ENCODE measurements at places on chromosomes 4 and X. TPM values are rescaled to one million over a fixed set of nuclear protein-coding genes. Genes with fewer than 3 reads are reported as not detected.

DNA sequence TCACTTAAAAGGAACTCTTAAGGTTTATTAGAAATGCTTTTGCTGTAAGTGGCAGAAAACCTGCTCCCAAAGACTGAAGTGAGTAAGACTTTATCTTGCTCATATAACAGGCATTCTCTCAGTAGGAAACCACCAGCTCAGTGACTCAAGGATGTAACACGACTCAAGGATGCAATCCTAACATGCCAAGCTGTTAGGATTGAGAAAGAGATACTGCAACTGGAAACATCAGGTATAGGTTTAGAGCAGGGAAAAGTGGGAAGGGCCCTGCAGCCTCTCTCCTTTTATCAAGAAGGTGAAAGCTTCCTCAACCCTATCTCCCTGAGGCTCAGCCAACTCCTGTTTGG, 11.9 kb upstream of the SLC9A7 start:
- DNase-seq, result no peak

GRCh38 chr4:137609718-137610430, 77.6 kb upstream of the PCDH18 start:
- no peak for DNase-seq

DNA sequence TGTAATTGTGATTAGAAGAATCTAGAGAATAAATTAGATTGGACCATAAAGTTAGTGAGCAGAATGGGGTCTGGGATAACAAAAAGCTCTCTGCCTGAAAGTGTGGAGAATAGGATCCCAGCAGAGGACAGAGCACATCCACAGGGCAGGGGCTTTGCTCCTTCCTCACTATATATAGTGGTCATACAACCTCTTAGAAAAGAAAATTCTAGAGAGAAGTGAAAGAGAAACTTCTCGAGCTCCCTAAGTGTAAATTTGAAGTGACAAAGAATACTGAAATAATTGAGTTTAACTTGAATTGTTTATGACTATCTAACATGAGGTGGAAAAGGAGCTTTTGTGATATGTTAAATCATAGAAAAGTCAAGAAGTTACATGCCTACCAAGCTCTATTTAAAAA, 14.9 kb downstream of the ADAM29 start:
- DNase-seq, result no peak

The GAGE12H gene
- total RNA-seq, result not detected

- no peak for DNase-seq
These were observed 1061.8 kb downstream of the PCDH19 start for GRCh38 chrX:99348256-99348655.

The SERTM2 gene
- total RNA-seq, result not detected

GRCh38 chr4:97627750-97628149, 515.5 kb downstream of the STPG2 start:
- no peak for DNase-seq

GRCh38 chrX:96771486-96771885, 86.8 kb downstream of the DIAPH2 start:
- DNase-seq, result no peak

DNA sequence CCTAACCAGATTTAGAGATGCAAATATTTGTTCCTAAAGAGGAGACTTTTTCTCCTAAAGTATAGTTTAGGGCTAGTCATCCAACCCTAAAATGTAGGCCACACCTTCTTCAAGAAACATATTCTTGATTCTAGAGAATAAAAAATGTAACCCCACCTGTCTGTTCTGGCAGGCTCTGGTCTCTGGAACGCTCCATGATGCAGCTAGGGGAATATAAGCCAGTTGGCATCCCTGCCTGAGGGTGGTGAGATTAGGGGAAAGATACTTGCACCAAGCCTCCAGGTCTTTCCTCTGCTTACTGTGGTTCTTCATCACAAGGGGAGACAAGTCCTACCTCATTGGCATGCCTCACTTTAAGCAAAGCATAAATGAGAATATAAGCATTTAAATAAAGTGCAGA, 21.2 kb upstream of the TBC1D9 start:
- DNase-seq, result no peak

- no peak for DNase-seq
These were observed 363.2 kb downstream of the IL15 start for GRCh38 chr4:141999446-142000143.

- DNase-seq, result no peak
These were observed 837.3 kb downstream of the PCDH7 start for GRCh38 chr4:31557437-31557836.

DNA sequence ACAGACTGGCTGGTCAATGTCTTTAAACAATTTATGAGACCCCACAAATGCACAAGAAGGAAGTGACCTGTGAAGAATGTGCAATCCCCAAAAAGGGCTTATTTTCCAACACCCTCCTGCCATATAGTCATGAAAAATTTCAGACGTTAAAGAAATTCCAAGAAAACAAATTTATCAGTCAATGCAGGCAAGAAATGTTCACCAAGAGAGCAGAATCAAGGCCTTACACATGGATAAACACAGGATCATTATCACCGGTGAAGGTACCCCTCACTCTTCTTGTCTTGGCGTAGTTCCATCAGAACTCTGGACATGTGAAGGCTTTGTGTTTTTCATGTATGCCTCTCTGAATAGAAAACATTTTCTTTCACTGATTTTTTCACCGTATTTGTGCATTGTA, 186.7 kb upstream of the GALNTL6 start:
- no peak for DNase-seq

- no peak for DNase-seq
These were observed 1.5 kb upstream of the COMMD8 start for GRCh38 chr4:47465004-47465403.

DNA sequence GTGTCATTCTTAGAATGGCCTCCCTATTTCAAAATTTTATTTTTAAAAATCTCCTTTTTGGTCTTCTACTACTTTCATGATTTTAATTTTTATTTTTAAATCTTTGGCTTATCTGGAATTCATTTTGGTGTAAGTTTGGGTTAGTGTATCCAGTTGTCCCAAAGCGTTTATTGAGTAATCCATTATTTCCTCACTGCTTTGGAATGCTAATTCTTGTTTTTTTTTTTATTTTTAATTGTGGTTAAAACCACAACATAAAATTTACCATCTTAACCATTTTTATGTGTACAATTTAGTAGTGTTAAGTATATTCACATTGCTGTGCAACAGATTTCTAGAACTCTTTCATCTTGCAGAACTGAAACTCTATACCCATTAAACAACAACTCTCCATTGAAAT, 8.7 kb downstream of the CITED1 start:
- no peak for DNase-seq

The NEUROG2 gene
- total RNA-seq, result not detected

The RBM47 gene
- 2.7 TPM for total RNA-seq

GRCh38 chr4:56424697-56425514, 10.5 kb downstream of the PPAT start:
- DNase-seq, result no peak

DNA sequence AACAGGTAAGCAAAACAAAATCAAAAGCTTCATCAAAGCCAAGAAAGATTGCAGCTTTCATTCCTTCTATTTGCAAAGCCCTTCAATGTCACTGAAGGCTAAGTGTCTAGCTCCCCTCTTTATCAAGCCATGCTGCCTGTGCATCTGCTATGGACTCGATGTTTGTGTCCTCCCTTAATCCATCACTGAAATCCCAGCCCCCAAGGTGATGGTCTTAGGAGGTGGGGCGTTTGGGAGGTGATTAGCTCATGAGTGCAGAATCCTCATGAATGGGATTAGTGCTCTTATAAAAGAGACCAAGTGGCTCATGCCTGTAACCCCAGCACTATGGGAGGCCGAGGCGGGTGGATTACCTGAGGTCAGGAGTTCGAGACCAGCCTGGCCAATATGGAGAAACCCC, 6.9 kb upstream of the TRIM2 start:
- DNase-seq, result no peak

GRCh38 chr4:76909711-76910110, 11.8 kb upstream of the SOWAHB start:
- DNase-seq, result no peak

DNA sequence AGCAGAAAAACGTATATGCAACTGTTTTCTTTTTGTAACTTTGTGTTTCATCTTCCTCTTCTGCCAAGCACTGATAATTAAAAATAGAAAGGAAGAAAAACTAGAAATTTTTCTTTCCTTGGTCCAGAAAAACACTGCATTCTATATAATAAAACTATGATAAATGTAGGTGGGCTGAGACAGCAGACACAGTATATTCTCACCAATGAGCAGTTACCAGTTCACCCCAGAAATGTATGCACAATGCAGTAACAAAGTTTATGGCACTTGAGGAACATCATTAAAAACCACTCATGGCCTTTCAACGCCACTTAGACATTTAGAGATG, 79.4 kb downstream of the FAT1 start:
- DNase-seq, result no peak

DNA sequence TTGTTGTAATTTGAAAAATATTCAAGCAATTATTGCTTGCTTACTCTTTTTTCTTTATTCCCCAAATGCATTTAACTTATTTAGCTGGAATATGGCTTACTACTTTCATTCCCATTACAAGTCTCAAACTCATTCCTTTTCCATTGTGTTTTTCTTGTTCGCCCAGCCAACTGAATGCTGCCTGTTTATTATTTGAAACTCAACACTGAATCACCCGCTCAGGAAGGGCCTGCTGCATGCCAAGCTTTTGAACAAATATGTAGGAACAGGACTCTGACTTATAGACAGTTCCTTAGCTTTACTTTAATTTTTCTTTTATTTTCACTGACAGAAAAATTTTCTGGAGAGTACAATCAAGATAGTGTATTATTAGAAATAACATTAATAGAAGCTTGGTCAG, 12.9 kb downstream of the PCDH18 start:
- DNase-seq, result no peak

The MGAT4D gene
- total RNA-seq, result not detected

- DNase-seq, result no peak
These were observed 127.0 kb downstream of the HS6ST2 start for GRCh38 chrX:132831336-132831973.

GRCh38 chr4:113646442-113646822, 115.1 kb downstream of the CAMK2D start:
- no peak for DNase-seq

The SLC25A4 gene
- 5.3 TPM for total RNA-seq

DNA sequence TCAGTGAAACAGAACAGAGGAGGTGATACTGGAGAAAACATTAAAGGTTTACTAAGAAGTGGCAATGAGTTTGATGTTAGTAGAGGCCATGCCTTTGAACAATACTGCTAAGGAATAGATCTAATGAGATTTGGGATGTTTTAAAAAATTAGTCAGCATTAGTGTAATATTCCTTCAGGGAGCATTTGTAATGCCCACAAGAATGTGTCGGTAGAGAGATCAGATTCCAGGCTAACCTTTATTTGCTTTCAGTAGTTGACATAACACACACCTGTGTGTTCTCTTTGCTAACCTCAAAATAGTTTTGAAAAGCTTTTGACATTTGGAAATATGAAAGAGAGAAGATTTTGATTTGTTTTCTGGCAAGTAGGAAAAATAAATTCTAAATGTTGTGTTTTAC, 328.8 kb downstream of the BMPR1B start:
- DNase-seq, result no peak

GRCh38 chr4:73055241-73055897, 14.1 kb downstream of the COX18 start:
- DNase-seq, result no peak

The GBA3 gene
- total RNA-seq, result not detected

DNA sequence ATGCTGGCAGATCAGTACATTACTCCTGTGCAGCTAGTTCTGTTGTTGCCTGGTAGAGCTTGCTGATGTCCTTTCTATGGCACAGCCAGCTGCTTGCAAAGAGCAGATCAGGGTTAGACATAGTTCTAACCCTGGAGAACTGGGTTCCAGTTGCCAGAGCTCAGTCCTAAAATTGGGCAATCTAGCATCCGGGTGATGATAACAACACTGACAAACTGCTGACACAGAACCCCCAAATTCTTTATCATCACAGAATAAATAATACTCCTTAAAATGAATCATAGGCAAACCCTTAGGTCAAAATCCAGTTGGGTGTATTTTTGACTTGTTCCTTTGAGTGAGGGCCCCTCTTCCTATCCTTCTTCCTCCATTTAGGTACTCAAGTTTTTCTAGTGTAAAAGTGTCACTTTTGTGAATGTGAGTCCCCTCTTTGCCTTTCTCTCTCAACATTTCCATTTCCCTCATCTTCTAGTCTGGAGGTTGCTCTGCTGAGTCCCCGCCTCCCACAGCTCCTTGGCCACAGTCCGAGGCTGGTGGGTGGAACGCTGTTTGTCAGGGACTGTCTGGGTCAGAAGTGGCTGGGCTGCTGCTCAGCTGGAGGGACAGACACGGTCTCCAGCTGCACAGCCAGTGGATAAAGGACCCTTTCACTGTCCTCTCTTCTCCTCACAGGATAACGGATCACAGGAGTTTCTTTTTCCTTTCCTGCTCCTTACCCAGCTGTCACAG, 93.6 kb upstream of the RASGEF1B start:
- DNase-seq, result no peak

The MAOB gene
- not detected for total RNA-seq

GRCh38 chrX:112834031-112834845, 6.4 kb downstream of the AMOT start:
- no peak for DNase-seq

- DNase-seq, result no peak
These were observed 16.7 kb upstream of the FRAS1 start for GRCh38 chr4:78040431-78040830.

The NALF2 gene
- total RNA-seq, result not detected

- DNase-seq, result no peak
These were observed 11.9 kb upstream of the ADH7 start for GRCh38 chr4:99447079-99447478.

DNA sequence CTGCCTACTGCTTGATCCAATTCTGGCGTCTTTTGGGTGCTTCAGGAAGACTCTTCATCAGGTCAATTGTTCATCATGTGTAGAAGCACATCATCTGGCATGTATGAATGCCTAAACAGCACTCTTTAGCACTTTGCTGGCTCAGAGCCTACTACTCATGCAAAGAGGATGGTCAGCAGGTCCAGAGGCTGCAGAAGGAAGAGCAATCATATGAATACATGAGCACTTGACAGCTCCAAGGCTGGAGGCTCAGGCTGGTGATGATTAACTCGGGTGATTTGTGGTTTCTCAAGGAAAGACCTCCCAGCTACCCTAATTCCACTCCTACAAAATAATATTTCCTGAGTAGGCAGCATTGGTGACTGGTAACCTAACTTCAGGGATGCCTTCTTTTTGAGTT, 103.8 kb upstream of the CXCL13 start:
- DNase-seq, result no peak

- no peak for DNase-seq
These were observed 118.8 kb downstream of the FAM13A start for GRCh38 chr4:88938138-88938537.

DNA sequence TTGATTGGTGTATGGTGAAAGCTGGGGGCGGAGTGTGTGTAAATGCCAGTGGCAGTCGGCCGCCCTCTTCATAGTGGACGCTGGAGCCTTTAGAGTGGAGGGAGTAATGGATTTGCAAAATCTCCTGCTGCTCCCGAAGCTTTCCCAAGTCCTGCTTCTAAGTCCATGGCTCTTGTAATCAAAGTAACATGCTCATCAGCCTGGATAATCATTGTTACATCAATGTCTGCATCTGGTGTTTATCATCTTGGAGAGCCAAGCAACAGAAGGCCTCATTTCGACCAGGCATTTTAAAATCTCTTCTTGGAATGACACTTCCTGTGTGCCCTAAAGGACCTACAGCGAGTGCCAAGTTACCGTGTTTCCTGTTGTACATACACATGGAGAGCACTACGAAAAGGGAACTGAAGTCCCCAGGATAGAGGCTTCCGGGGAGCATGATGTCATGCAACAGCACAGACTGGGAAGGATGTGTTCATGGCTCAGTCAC, 32.2 kb downstream of the UNC5C start:
- no peak for DNase-seq

GRCh38 chrX:46545111-46546005, at the start of gene ZNF674:
Gene ZNF674 (minus strand): TSS chrX:46545421. CDS start chrX:46542087, 3,334 bp downstream.
- peak; percentile 90 for DNase-seq

- no peak for DNase-seq
These were observed 40.4 kb upstream of the TLR2 start for GRCh38 chr4:153643406-153644383.

GRCh38 chr4:7307394-7308099, 115.2 kb downstream of the SORCS2 start:
- no peak for DNase-seq
